ENCODE measurements at places on chromosomes 5 and 9. TPM values are rescaled to one million over a fixed set of nuclear protein-coding genes. Genes with fewer than 3 reads are reported as not detected.

- DNase-seq = no peak
Observed at GRCh38 chr9:121073038-121073437, 1.7 kb upstream of the CNTRL start.

DNA sequence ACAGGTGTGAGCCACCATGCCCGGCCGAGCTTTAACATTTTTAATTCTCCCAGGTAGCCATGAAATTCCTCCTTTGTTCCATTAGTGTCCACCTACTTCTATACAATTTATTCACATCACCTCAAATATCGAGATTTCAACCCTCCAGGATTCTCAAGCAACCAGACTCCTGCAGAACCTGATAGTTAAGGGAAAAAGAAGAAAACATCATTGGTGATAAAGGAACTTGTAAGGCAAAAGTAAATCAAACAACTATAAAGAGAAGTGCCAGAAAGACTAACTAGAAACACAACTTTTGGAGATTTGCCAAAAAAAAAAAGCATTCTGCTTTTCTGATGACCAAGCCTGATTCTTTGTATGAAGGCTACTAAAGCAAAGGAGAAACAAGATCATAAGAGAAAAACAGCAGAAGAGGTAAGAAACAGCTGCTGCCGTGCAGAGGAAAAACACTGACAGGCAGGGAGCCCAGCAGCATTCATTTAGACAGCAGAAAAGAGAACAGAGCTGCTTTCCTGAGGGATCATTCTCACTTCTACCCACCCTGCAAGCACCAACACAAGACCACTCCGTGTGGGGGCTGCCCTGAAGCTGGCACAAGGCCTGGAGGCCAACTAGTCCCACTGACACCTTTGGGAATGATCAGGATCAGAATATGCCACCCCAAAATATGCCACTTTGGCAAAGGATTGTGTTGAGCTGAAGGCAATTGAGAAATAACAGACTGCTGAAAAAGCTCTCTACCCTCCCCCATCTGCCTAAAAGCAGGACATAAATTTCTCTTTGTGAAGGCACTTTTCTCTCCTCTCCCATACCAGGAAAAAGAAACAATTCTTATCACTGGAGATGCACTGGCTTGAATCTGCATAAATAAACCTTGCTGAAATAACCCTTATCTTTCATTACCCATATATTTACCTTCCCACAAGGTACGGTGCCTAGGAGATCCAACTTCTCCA, 75.1 kb downstream of the ALDH7A1 start:
- no peak for DNase-seq

DNA sequence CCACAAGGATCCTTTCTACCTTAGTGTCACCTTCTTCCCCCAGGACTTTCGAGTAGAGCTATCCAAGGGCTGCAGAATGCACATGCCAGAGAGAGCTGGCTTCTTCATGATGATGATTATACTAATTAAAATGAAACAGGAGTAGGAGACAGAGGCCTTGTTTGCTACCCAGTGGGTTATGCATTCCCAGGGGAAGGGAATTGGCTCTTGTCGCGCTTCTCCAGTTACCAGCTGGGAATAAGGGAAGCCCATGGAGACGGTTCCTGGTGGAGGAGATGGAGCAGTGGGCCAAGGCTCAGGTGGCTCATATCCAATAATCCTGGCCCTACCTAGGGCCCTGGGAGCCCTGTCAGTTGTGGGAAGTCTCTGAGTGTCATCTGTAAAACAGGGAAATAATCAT, 65.1 kb downstream of the WWC1 start:
- DNase-seq = no peak

DNA sequence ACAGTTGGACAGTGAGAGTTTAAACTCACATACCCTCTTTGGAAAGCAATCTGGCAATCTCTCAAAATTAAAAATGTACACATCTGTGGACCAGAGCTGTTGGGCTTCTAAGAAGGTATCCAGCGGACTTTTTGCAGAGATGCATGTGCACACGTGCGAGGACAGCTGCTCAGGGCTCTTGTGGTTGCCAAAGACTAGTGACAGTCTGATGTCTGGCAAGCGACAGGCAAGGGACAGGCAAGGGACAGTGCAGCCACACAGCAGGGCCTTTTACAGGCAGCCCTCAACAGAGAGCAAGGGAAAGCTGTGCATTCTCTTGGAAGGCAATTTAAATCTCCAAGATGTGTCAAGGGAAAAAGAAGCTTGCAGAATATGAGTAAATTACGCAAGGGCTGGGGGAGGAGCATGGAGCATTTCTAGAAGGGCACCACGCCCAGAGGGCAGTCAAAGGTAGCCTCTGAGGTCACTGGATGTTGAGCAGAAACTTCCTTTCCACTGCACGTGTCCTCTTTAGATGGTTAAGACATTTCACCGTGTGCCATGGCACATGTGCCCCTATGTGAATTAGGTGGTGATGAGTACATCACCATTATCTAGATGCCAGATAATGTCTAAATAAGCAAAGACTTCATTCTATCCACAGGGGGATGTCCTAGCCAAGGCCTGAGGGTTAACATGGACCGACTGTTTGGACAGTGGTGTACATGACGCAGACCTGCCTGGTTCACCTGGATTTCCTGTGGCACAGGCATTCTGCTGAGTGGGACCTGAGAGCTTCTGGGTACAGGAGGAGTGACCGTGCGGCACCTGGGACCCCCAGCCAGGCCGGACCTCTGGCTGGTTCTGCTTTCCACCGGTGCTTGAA, 9.1 kb downstream of the GFPT2 start:
- DNase-seq = no peak

DNA sequence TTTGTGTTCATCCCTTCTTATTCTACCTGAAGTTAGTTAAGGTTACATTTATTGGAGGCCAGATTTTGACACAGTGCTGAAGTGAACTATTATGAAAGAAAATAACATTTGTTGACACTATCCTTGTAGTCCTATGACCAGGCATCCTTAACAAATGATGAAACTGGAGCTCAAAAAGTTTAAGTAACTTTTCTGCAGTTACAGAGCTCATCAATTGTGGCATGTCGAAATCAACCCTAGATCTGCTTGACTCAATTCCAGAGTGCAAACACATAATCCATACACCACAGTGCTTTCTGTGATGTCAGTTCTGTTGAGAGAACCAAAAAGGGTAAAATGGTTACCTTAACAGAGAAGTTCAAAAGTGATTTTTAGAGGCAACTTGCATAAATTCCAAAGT, 28.6 kb downstream of the KCNN2 start:
- DNase-seq = no peak

GRCh38 chr9:2241461-2241835, 226.3 kb downstream of the SMARCA2 start:
- DNase-seq = no peak

DNA sequence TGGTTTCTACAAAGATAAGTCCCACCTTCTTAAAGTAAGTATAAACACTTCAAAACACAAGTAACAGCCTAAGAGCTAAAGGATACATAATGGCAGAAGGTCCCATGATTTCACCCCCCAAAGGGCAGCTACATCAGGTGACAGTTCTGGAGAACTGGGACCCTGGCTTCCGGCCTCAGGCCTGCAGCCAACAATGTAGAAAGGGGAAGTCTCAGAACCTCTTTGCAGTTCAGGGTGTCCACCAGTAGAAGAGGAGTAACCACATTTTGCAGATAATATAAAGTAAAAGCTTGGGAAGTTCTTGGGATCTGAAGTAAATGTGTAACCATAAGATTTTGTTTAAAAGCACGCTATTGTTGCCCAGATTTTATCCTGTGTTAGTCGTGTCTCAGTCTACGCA, 267.4 kb upstream of the VLDLR start:
- DNase-seq = no peak

DNA sequence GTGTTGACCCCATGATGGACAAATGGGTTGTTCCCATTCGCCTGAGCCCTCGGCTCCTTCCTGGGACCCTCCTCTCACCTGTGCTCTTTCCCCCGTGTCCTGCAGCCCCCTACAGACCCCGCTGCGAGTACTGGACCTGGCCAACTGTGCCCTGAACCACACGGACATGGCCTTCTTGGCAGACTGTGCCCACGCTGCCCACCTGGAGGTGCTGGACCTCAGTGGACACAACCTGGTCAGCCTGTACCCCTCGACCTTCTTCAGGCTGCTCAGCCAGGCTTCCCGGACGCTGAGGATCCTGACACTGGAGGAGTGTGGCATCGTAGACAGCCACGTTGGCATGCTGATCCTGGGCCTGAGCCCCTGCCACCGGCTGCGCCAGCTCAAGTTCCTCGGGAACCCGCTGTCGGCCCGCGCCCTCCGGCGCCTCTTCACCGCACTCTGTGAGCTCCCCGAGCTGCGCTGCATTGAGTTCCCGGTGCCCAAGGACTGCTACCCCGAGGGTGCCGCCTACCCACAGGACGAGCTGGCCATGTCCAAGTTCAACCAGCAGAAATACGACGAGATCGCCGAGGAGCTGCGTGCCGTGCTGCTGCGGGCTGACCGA, 3.4 kb downstream of the LRRC14B start:
- no peak for DNase-seq

DNA sequence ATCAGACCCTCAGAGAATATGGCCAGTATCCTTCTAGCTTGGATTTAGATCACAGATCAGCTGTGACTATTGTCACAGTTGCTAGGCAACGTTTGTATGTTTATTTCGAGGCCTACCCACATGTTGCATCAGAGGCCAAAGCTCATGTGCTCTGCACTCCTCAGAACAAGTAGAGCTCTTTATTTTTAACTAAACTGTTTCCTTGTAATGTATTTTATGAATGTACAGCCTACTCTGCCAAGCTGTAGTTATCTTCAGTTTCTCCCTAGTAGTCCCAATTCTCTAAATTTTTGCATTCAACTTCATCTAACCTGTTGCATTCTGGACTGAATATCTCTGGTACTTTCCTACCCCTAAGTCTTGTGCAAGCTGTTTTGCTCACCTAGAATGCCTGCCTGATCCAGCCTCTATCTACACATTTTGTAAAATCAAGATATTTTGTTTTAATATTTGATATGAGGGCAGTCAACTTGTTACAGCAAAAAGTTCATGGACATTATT, 52.8 kb downstream of the CAST start:
- DNase-seq = peak; percentile 48

DNA sequence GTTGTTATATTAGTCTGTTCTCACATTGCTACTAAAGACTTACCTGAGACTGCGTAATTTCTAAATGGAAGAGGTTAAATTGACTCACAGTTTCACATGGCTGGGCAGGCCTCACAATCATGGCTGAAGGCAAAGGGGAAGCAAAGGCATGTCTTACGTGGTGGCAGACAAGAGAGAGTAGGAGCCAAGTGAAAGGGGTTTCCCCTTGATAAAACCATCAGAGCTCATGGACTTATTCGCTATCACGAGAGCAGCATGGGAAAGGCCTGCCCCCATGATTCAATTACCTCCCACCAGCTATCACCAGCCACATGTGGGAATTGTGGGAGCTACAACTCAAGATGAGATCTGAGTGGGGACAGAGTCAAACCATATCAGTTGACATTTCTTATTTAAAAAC, 374.5 kb upstream of the RORB start:
- peak; percentile 9 for DNase-seq

GRCh38 chr9:78365748-78366697, 69.1 kb downstream of the PSAT1 start:
- DNase-seq = no peak

DNA sequence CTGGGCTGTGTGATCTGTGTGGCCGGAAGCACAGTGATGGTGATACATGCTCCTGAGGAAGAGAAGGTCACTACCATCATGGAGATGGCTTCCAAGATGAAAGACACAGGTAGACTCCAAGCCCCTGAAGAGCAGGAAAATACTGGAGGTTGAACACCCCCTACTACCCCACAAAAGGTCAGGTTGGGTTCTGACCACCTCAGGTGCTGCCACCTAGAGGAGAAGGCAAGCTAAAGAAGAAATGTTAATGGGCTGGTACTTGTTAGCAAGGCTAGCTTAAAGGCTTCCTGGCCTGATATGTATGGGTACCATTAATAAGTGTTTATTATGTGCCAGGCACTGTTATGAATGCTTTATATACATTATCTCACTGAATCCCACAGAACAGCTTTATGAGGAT, 11.7 kb downstream of the NIPAL4 start:
- peak; percentile 49 for DNase-seq

- no peak for DNase-seq
Observed at GRCh38 chr5:126863402-126863801, 86.5 kb downstream of the LMNB1 start.

- no peak for DNase-seq
Observed at GRCh38 chr9:111582888-111583287, 16.6 kb downstream of the PTGR1 start.

GRCh38 chr9:4397917-4398316, 92.4 kb upstream of the SLC1A1 start:
- DNase-seq = no peak

DNA sequence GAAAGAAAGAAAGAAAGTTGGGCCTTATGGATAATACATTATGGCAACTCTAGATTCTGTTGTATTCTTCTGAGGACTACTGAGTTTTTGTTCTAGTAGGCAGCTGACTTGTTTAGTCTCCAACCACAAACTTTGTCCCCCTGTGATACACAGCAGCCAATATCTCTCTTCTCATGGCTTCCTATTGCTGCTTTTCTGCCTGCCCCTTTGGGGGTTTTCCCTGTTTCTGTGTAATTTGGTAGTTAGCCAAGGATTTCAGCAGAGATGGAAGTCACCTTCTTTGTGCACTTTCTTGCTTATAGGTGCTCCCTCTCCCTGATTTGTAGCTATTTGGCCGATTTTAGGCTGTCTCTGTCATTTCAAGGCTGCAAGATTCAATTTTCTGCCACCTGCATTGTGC, 109.6 kb downstream of the FGF1 start:
- DNase-seq = no peak

- no peak for DNase-seq
Observed at GRCh38 chr5:74623748-74624408, 16.6 kb downstream of the ENC1 start.

DNA sequence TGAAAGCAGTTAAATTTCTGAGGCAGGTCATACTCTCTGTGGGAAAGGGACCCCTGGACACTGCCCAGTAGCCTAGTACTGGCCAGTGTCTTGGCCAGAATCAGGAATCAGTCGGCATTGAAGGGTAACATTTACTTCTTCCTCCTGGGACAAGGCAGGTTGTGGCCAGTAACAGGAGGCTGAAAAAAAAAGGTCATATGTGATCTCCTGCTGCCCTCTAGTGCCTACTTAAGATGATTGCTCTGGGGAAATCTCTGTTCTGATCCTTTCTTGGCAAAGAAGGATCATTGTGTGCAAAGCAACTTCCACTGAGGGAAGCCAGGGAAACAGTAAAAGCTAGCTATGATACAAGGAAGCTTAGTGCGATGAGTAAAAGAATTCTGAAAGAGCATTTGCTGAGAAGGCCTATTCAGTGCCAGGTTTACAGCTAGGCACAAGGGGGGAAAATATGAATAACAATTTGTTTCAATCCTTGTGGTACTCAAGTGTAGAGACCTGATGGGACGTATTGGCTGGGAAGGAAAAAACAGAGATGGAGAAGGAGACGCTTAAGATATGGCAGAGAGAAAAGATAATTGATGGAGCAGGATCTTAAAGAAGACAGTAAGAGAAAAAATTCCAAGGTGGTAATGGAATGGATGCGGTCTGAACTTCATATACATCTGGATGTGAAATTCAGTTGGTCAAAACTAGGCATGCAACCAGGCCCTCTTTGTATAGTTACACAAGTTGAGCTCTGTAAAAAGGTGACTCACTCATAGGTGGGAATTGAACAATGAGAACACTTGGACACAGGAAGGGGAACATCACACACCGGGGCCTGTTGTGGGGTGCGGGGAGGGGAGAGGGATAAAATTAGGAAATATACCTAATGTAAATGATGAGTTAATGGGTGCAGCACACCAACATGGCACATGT, 25.8 kb upstream of the TRIM32 start:
- DNase-seq = peak; percentile 8

The F12 gene
- total RNA-seq = 5.4 TPM

The ZNF474 gene
- not detected for total RNA-seq

The TXNDC8 gene
- not detected for total RNA-seq

The CREB3 gene
- 13.7 TPM for total RNA-seq

The TUSC1 gene
- total RNA-seq = not detected

The GAPT gene
- not detected for total RNA-seq

The GHR gene
- not detected for total RNA-seq

The ACTBL2 gene
- total RNA-seq = not detected

The BRD3 gene
- total RNA-seq = 36.6 TPM
